Suprapubic skin (tissue), 4 donors: ENCODE measurements at places on chromosomes 3 and 15. TPM values are rescaled to one million over a fixed set of nuclear protein-coding genes. Genes with fewer than 3 reads are reported as not detected.
A peak's percentile ranks its signal among the peaks of the same experiment; 100 is the strongest.

- no peak overlapping the region for H3K4me3 ChIP-seq
- DNase-seq, result no peak
- H3K27ac ChIP-seq, result no peak overlapping the region
- no peaks in the 10 kb centered on the region for H3K36me3 ChIP-seq
- H3K4me1 ChIP-seq, result peaks cover 12% of the 10 kb centered on the region
Measured at GRCh38 chr3:169264711-169265110, 398.8 kb downstream of the MECOM start.

DNA sequence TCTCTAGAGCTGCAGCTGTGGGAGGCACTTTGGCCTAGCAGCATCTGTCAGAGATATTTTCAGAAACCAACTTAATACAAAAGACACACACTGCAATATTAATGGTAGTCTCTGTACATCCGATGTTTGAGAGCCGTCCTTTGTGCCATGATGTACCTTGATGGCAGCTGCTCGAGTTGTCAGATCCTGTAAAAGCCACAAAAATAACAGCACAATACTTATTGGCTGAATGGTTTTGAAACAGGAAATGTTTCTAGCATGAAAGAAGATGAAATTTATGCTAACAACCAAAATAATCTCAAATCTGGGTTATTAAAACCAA, 445.5 kb upstream of the TBL1XR1 start:
- H3K36me3 ChIP-seq, result no peaks in the 10 kb centered on the region
- DNase-seq, result no peak
- H3K4me1 ChIP-seq, result no peaks in the 10 kb centered on the region

- no peak overlapping the region for H3K27ac ChIP-seq
- no peaks in the 10 kb centered on the region for H3K4me1 ChIP-seq
- DNase-seq, result no peak
- no peaks in the 10 kb centered on the region for H3K27me3 ChIP-seq
- peak overlapping the region; percentile 30 for H3K4me3 ChIP-seq
- H3K36me3 ChIP-seq, result no peaks in the 10 kb centered on the region
Measured at GRCh38 chr15:24878153-24878552, 76.6 kb upstream of the SNRPN start.

GRCh38 chr3:66115858-66116654, 77.3 kb upstream of the MAGI1 start:
- peak overlapping the region; percentile 58 for H3K27ac ChIP-seq
- peaks cover 13% of the 10 kb centered on the region for H3K4me1 ChIP-seq
- H3K4me3 ChIP-seq, result no peak overlapping the region
- DNase-seq, result peak; percentile 69

- H3K27me3 ChIP-seq, result peaks cover 17% of the 10 kb centered on the region
- no peak for DNase-seq
Measured at GRCh38 chr15:45121706-45122417, 7.7 kb downstream of the DUOXA2 start.

- no peak overlapping the region for H3K4me3 ChIP-seq
- peaks cover 5% of the 10 kb centered on the region for H3K27me3 ChIP-seq
- H3K4me1 ChIP-seq, result peaks cover 17% of the 10 kb centered on the region
- DNase-seq, result no peak
- H3K27ac ChIP-seq, result no peak overlapping the region
Measured at GRCh38 chr15:71118881-71119632, 3.8 kb downstream of the THSD4 start.

DNA sequence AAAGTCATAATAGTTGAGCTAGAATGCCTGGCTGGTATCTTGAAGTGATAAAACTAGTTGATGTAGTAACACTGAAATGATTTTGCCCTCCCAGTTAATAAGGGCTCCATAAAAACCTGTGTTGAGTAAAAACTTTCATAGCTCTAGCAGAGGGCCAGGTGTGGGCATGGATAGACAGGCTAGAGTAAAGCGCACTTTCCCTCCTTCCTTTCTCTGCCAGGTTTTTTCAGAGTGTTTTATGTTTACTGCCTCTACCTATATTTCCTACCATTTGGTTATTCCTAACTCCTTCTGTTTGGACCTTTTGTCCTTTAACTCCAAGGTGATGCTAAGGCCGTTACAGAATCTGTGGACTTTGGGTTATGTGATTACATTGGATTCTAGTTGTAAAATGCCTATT, 25.3 kb downstream of the CHD2 start:
- no peak overlapping the region for H3K27ac ChIP-seq
- H3K27me3 ChIP-seq, result no peaks in the 10 kb centered on the region
- peaks cover 43% of the 10 kb centered on the region for H3K4me1 ChIP-seq
- peaks cover 65% of the 10 kb centered on the region for H3K36me3 ChIP-seq
- DNase-seq, result no peak

GRCh38 chr3:11050666-11051323, 58.2 kb downstream of the SLC6A1 start:
- no peak for DNase-seq
- H3K27me3 ChIP-seq, result peaks cover 22% of the 10 kb centered on the region
- H3K36me3 ChIP-seq, result no peaks in the 10 kb centered on the region
- no peaks in the 10 kb centered on the region for H3K4me1 ChIP-seq
- H3K27ac ChIP-seq, result no peak overlapping the region
- no peak overlapping the region for H3K4me3 ChIP-seq

GRCh38 chr3:108833611-108834010, 11.0 kb downstream of the TRAT1 start:
- no peak for DNase-seq
- H3K4me1 ChIP-seq, result no peaks in the 10 kb centered on the region
- no peaks in the 10 kb centered on the region for H3K27me3 ChIP-seq
- H3K36me3 ChIP-seq, result no peaks in the 10 kb centered on the region

DNA sequence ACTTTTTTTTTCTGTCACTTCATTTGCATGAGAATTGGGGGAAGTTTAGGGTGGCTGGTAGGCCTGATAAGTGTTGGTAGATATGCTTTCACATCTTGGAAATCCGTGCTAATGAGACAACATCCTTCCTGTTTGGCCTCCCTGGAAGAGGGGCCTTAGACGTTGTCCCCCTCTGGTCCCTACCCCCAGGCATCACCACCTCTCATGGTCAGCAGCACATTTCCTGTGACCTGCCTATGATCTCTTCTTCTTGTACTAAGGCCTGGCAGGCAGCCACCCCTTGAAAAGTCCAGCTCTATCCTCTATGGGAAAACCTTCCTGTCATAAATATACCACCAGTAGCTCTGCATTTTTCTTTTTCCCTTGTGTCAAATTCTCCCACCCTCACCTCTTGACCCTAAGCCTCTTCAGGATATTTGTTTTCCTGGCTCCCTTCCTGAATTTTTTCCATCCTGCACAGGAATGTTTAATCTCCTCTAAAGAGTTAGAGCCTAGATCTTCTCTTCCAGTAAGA, 107.8 kb downstream of the SNRK start:
- no peaks in the 10 kb centered on the region for H3K27me3 ChIP-seq
- DNase-seq, result no peak
- H3K27ac ChIP-seq, result no peak overlapping the region
- no peaks in the 10 kb centered on the region for H3K36me3 ChIP-seq
- H3K4me3 ChIP-seq, result no peak overlapping the region

- no peak for DNase-seq
- H3K27ac ChIP-seq, result no peak overlapping the region
- H3K4me1 ChIP-seq, result no peaks in the 10 kb centered on the region
- H3K4me3 ChIP-seq, result no peak overlapping the region
- H3K27me3 ChIP-seq, result no peaks in the 10 kb centered on the region
Measured at GRCh38 chr3:6622260-6622659, 238.7 kb upstream of the GRM7 start.

DNA sequence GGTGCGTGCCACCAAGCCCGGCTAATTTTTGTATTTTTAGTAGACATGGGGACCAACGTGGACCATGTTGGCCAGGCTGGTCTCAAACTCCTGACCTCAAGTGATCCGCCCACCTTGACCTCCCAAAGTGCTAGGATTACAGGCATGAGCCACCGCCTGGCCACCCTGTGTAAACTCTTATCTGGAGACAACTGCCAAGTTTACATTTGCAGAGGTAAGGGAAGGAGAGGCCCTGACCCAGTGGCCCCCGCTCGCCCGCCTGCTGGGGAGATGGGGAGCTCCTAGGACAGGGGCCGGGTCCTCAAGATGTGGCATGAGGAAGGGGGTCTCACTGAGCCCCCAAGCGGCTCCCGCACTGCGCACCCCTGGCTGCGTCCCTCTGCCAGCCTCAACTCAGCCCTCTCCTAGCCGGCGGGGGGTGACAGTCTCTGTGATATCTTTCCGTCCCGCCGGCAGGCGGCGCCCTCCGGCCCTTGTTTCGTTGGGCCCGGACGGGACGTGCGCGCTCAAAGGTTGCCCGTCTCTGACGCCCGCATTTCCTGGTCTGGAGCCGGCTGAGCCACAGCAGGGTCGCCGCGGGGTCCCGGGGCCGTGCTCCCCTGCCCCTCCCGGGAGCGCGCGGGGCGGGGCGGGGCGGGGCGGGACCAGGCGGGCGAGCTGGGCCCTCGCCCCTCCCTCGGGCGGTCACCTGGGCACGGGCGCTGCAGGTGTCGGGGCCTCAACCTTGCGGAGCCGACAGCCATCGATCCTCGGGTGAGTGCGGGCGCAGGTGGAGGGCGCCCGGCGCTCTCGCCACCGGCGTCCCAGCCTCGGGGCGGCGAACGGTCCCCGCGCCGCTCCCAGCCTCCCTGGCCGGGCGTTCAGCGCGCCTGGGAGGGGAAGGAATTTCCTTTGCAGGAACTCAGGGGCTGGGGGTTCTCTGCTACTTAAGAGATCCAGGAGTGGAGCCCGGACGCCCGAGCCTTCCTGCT, at the start of gene GPR160:
Gene GPR160 (plus strand): TSS at position 533 of the 971 bp plus-strand sequence. CDS start 45,978 bp downstream, outside the sequence.
- H3K4me3 ChIP-seq, result peak within 1 kb of the TSS; percentile 59
- H3K27ac ChIP-seq, result peak within 1 kb of the TSS; percentile 53
- H3K36me3 ChIP-seq, result no peaks in the 10 kb centered on the region
- peaks cover 16% of the 10 kb centered on the region for H3K4me1 ChIP-seq
- peaks cover 33% of the 10 kb centered on the region for H3K27me3 ChIP-seq

RASGRF1 gene
- total RNA-seq, result not detected

MESP1 gene
- 1.9 TPM for total RNA-seq
